ENCODE measurements at places on chromosomes 5 and 9.
A peak's percentile ranks its signal among the peaks of the same experiment; 100 is the strongest.

DNA sequence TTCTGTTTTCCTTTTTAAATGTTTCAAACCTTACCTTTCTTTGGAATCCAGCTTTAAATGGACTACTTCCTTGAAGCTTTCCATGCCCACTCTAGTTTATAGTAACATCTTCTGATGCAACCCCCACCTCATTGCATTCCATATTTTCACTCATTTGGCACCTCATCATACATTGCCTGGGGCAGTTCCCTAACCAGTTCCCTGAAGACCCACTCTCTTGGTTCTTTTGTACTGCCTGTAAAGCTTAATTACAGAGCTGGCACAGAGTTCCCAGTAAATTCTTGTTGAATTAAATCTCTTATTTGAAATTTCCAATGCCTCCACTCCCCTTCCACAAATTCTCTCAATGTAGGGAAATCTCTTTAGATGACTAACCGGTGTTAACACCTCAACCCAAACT is 257.2 kb downstream of the ARRDC3 start:
- DNase-seq: no peak

DNA sequence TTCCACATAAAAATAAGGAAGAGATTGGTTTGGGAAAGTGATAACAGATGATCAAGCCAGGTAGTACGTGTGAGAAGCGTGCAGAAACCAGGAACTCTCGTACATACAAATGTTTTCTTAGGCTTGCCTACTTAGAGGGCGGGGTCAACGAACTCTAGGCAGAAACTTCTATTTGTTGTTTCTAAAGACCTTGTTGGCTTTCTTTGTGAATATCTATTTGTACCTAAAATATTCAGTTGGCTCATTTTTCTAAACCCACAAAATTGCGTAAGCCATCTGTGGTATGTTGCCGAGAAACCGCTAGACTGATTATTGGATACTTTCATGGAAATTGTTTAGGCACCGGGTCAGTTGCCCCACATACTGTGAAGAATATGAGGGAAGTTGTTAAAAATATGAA is 458.5 kb downstream of the MAT2B start:
- no peak for DNase-seq

DNA sequence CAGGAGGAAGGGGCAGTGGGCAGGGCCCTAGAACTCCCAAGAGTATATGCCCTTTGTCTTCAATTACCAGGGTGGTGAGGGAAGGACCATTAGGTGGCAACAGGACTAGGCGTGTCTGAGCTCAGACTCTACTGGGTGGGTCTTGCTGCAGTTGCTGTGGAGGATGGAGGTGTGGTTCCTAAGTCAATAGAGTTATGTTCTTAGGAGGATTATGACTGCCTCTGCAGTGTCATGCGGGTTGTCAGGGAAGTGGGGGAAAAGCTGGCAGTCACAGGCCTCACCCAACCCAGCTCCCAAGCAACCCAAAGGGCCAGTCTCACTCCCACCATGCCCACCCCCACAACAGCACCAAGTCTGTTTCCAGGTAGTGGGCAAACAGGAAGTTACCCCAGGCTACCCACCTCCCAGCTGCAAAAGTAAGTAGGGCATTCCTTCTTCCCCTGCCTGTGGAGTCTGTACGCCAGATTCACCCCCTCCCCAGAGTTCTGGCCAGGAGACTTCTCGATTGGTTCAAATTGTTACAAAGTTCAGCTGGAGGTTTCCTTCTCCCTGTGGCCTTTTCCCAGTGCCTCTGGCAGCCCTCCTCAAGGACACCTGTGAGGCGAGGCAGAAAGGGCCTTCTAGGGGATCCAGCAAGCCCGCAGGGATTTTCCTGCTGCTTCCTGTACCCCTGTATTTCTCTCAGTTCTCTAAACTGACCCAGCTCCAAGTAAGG is 145.3 kb downstream of the HINT1 start:
- no peak for DNase-seq

DNA sequence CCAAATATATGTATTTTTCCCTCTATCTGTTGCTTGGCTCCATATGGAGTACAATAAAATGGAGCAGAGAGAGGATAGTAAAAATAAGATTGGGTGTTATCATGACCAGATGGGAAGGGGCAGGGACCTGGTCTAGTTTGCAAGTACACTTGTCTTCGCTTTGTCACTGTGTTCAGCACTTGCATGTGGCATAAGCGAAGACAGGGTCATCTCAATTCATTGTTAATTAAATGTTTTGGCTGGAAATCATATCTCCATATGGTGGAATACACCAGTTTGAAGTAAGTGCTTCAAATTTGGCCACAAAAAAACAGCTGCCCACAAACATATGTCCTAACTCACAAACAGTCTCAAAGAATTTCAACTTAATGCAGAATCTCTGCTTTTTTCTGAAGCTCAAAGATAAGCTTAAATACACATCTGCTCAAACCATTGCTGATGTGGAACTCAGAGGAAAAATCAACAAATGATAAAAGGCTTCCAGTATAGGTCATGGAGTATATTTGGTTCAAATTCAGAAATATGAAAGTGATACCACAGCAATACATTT is 865.4 kb downstream of the TLE4 start:
- no peak for DNase-seq

GRCh38 chr5:35195472-35195852 is 34.8 kb downstream of the PRLR start:
- DNase-seq: no peak

DNA sequence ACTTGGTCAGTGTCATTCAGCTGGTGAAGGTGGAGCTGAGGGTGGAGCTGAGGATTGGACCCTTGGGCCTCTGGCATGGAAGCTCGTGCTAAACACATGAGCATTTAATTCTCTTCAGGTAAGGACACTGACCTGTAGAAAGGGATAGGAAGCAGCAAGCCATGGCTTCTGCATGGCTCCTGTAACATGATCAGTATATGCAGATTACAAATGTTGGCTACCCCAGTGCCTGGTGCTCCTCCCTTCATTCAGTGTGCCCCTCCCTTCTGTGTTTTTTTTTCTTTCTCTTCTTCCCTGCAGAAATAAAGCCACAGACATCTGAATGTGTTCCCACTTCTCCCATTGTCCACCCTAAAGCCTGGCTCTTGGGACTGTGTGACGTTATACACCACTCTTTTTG is 52.9 kb downstream of the ARHGAP26 start:
- DNase-seq: no peak

DNA sequence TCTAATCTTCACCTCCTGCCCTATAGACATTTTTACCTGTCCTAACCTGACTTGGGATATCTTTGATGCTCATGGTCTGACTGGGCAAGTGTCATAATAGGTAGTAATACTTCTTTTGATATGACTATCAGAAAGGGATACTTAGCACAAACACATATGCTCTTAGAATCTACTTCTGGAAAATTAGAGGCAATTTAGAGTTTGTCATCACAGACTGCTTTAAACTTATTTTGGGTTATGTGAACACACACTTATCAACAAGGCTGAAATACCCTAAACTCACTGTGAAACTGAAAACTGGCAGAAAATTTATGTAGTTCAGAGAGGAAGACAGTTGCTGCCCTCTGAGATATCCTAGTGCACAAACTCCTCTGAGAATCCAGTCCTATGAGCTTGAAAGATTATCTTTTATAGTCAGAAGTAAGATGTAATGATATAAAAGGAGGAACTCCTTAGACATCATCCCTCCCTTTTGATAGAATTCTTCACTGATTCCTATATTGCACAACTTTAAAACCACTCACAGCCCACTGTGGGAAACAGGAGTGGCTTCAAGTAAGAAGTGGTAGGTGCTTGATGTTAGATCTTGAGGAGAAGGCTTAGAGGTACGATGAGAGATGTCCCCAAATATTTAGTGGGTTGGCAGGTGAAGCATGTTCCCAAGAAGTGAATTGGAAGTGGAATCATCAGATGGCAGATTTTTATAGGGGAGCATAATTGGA is 273.3 kb downstream of the MAN2A1 start:
- no peak for DNase-seq

GRCh38 chr9:33884856-33885701 is 68.1 kb downstream of the UBE2R2 start:
- peak; percentile 45 for DNase-seq

Data from hindlimb muscle (tissue), 1 donor.